Iris pigment epithelial cell (primary cell): ENCODE measurements at places on chromosomes 1 and 21.

DNA sequence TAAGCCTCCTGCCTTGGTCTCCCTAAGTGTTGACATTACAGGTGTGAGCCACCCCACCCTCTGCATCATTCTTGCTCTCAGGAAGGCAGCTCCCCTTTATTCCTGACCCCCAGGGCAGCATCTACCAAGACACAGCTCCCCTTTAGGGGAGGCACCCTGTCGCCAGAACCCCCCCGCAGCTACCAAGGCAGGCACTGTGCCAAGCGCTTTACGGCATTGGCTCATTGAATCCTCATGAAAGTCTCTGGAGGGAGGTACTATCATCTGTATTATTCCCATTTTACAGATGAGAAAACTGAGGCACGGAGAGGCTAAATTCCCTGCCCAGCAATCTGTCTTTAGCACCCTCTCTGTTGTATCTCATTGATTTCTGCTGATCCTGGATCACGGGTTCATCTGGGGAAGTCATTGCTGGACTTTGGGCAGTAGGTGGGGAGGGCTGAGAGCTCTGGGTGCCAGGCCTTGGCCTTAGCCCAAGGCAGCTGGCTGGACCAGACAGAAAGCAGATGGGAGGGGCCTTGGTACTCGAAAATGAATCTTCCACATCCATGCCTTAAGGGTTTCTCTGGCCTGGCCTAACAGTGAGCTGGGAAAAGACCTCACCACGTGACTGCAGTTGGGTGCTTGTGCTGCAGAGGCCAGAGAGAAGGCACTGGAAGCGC, 5.9 kb downstream of the PLOD1 start:
- no peak for DNase-seq

DNA sequence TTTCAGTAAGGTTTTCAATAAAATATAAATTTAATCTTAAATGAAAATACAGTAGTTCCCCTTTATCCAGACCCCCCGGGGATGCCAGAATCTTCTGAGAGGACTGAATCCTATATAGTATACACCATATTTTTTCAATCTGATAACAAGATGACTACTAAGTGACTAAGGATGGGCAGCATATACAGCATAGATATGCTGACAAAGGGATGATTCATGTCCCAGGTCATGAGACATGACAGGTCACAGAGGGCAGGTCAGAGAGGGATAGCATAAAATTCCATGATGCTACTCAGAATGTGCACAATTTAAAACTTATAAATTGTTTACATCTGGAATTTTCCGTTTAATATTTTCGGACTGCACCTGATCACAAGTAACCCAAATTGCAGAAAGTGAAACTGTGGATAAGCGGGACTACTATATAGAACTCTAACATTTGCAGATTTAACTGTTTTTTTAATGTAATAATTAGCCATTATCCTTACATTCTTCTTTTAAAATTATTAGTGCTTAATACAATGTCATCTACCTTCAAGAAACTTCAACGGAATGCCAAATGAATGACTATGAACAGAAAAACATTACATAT, 48.8 kb downstream of the LRRC40 start:
- DNase-seq: peak; percentile 31

DNA sequence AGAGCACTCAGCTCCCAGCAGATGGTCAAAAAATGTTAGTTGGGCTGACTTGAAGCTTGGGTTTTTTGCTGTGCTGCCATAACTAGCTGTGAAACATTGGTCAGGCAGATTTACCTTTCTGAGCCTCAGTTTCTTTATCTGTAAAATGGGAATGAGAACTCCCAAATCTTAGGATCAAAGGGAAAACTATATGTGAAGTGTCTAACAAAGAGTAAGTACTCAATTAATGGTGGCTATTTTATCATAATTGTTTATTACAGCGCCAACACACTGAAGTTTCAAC, 164.2 kb upstream of the POU3F1 start:
- no peak for DNase-seq

DNA sequence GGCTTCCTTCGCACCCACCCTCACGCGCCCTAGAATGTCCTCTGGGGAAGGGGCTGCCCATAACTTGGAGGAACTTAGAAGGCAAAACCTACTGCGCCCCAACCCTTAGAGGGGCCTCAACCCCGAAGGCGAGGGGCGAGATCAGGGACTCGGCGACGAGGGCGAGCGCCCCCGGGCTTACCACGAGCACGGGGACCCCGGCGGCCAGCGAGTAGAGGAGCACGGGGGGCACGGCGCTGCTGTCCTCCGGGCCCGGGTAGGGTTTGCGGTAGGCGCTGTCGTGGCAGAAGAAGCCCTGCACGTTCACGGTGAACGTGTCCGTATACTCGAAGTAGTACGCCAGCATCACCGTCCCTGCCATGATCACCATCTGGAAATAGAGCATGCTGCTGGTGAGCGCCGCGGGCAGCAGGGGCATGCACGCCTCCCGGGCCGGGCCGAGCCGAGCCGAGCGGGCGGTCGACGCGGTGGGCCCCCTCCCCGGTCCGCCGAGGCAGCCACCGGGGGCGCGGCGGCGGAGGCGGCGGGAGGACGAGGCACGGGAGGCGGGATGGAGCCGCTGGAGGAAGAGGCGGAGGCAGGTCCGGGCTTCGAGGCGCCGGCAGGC, 304 bp downstream of the PLPPR5 start:
- DNase-seq: peak; percentile 17

- DNase-seq: peak; percentile 40
Observed at GRCh38 chr1:44316231-44316759, 38.8 kb downstream of the ERI3 start.

DNA sequence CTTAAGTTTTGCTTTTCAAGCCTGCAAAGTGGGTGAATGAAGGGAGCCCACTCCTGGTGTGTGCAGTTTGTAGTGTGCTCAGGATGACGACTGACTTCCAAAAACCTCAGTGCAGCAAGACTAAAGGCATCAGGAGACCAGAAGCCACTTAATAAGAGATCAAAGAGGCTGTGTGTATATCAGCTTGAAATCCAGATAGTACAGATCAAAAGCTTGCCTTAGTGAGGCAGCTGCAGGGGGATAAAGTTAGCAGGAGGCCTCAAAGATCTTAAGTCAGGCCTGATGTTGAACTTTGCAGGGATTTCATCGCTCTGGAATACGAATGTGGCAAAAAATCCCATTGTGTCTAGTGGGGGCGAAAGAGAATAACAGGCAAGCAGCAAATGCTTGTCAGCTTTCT, 99.8 kb downstream of the PATJ start:
- DNase-seq: no peak

- peak; percentile 100 for DNase-seq
Observed at GRCh38 chr1:55718758-55719671, 503.9 kb upstream of the USP24 start.

DNA sequence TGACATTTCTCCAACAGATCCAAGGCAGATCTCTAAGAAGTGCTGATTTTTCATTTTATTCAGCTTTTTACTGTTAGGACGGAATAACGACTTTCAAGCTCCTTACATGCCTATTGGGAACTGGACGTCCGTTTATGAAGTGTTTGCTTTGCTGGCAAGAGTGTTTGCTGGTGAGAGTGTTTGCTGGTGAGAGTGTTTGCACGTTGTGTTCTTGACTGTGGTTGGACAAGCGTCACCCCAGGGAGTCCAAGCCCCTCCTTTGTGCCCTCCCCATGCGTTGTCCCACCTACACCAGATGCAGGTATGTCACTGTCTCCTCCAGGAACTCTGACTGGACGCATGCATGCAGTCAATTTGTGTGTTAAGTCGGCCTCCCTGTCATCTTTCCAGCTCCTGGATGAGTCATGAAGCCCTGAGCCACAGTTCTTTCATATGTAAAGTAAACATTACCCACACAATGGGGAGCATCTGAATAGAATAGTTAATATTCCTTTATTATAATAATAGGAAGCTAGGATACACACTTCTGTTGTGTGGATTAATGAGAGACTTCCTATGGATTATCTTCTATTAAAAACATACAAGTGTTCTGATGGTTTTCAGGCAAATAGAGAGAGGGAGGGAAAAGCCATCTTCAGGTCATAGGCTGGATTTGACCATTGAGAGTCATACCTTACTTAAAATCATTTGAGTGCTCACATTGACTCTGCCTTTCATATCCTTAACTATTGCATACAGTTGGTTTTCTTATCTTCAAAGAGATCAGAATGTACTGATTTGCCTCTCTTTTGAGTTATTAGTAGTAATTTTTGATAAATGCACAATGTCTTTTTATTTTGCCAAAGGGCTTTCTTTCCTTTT, 119.2 kb downstream of the GALNT2 start:
- DNase-seq: peak; percentile 92

DNA sequence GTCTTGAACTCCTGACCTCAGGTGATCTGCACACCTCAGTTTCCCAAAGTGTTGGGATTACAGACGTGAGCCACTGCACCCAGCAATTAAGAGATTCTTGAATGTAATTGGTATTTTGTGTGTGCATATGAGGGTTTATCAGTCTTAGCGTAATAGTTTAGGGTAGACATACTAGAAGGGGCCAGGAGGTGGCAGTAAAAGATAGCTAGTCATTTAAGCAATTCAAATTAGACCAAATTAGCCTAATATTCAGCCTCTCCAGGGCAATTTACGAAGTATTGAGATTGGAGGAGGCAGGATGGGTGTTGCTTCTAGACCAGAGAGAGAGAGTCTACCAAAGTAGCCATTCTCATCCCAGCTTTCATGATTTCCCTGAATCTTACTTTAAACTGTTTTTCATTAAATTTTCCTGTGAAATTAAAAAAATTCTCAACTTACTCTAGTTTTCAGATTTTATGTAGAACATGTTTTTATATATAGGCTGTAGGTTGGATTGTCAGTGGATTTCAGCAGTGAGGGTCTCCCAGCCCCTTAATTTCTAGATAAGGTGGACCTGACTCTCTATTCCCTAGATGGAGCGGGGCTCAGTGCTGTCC, 119.7 kb downstream of the HHAT start:
- DNase-seq: peak; percentile 59

DNA sequence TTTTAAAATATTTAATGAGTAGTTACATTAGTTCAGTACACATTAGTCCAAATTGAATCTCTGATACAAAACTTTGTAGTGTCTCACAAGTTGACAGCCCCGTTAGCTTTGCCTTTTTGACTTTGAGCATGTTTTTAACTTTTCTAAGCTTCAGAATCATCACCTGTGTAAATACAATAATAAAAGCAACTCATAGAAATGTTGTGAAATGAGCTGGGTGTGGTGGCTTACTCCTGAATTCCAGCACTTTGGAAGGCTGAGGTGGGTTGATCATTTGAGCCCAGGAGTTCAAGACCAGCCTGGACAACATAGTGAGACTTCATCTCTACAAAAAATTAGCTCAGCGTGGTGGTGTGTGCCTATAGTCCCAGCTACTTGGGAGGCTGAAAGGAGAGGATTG, 11.1 kb downstream of the RRP15 start:
- no peak for DNase-seq

DNA sequence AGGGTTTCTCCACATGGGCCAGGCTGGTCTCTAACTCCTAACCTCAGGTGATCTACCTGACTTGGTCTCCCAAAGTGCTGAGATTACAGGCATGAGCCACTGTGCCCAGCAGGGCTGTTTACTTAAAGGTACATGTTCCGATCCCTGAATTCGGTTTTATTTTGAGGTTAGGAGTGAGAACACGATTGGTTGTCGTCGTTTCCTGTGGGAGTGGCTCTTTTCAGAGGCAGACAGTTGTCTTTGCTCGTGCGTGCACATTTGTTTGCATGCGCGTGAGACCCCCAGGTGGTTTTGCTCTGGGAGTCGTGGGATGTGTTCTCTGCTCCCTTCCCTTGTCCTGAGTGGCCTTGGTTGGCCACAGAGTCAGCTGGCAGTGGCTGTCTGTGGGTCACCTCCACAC, 60.2 kb downstream of the SKI start:
- DNase-seq: no peak

DNA sequence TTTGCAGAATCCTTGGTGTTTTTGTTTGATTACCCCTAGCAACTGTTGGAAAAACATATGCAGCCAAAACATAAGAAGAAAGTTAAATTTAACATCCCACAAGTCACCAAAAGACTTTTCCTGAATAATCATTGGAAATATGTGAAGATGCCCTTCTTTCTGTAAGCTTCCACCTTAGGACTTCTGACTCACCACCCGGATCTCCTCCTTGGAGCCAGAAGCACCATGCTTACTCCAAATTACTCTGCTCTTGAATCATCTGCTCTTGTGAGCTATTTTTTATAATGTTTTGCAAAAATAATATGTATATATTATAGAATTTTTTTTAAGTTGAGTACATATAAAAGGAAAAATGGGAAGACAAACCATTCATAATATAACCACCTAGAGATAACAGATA, 391.7 kb downstream of the KCTD3 start:
- DNase-seq: no peak

DNA sequence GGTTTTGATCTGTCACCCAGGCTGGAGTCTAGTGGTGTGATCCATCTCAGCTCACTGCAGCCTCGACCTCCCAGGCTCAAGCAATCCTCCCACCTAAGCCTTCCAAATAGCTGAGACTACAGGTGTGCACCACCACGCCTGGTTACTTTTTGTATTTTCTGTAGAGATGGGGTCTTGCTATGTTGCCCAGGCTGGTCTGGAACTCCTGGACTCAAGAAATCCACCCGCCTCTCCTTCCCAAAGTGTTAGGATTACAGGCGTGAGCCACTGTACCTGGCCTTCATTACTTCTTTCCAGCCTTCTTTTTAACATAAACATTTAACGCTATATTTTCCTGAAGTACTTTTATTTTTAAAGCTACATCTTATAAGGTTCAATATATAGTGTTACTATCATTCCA, 18.4 kb upstream of the HMGCL start:
- DNase-seq: no peak

GRCh38 chr1:240739139-240739538, 127.2 kb upstream of the GREM2 start:
- peak; percentile 52 for DNase-seq

GRCh38 chr1:203173566-203173965, 2.1 kb downstream of the MYBPH start:
- DNase-seq: no peak

GRCh38 chr1:47031585-47031984, 8.1 kb downstream of the CYP4X1 start:
- DNase-seq: peak; percentile 28

DNA sequence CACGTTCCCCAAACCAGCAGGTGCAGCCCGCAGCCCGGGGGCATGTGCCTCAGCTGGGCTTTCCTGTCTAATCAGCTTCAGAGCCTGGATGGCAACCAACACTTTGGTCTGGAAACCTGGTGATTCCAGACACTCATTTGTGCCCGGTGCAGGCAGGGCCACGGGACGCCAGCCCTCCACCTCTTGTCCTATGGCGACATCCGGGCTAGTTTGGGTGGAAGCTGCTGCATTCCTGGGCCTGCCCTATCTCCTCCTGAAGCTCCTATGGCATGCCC, 111.8 kb downstream of the WDR4 start:
- no peak for DNase-seq

GRCh38 chr21:25513810-25514209, 93.5 kb downstream of the MRPL39 start:
- no peak for DNase-seq
